Stimulated activated naive CD8-positive, alpha-beta T cell treated with anti-CD3 and anti-CD28 coated beads, Interleukin-15, amount 100 ng/mL, for 72 hours (primary cell): ENCODE measurements at places on chromosomes 12 and 14.

- no peak for DNase-seq
Measured at GRCh38 chr14:59595071-59595470, 18.5 kb upstream of the CCDC175 start.

GRCh38 chr14:92952481-92953298 is 29.7 kb downstream of the CHGA start:
- no peak for DNase-seq

- no peak for DNase-seq
Measured at GRCh38 chr12:57055824-57056223, 5.9 kb upstream of the MYO1A start.

- no peak for DNase-seq
Measured at GRCh38 chr14:99880651-99881420, 87.6 kb downstream of the EML1 start.

DNA sequence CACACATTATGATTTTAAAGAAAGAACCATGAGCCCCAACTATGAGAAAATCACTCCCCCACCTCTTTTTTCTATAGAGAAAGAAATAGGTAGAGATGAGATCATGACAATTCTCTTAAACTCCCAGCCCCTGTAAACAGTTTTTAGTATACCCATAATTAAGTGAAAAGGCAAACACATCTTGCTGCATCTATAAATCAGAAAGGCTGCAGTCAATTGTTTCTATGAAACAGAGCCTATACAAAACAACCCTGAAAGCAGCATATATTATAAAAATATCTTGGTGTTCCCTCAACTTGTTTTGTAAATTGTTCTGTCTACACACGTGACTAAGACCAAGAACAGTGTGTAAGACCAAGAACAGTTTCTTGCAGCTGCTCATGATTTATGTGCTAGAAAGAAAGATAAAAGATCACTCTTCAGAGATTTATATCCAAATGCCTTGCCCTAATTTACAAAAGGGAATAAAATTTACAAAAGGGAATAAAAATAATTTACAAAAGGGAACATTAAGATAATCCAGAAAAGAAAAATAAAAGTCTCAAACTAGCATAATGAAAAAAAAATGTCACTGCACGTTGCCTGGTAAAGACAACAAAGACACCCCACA is 4.8 kb downstream of the KITLG start:
- DNase-seq: no peak

DNA sequence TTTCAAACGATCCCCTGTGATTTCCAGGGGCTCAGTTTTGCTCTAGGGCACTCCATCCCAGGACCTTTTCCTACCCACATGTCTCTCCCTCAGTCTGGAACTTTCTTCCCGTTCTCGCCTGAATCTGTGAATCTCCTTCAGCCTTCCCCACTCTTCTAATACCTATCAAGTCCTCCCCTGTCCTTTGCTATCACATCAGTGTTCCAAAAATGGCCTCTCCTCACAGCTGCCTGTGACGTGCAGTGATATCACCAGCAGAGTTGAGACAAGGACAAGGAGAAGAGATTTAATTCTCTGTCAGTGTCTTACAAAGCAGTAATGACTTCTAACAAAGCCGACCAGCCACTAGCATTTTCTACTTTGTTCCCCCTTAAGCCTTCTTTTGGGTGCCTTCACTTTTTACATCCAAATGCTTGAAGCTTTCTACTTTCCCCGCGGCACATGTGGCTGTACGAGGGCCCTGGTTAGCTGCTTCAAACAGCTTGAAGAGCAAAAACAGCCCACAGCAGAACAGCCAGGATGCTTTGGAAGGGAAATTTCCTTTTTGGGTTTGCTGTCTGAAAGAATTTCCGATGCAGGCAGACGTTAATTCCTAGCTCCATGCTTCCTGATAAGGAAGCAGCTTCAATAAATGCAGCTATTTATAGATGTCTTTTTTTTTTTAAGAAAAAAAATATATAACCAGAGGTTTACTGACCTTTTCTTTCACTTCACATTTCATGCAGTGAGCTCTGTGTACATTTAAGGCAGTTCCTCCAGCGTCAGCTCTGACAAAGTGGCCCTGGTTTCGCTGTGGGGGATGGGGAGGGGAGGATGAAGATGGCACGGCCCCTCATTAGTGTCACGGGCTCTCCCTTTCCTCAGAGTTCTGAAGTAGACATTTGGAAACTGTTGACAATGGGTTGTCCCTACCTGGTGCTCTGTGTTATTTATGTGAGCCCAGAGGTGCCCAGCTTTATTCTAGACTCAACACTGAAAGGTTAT is 109.3 kb downstream of the ETV6 start:
- no peak for DNase-seq

- DNase-seq: no peak
Measured at GRCh38 chr14:69861025-69861569, 18.1 kb upstream of the SMOC1 start.

DNA sequence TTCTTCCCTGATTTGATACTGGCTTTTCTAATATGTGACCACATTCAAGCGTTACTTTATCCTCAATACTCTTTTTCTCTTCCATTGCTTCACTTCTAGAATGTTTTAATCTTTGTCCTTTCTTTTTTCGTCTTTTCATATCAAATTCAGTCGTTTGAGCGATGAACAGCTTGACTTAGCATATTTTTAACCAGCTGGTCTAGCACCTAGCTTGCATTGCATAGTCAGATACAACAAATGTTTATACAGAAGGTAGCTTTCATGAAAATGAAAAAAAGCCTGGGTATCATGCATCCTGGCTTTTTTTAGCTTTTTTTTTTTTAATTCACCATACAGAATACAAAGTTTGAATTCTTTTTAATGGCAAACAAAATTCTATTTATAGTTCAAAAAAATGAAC is 1.2 kb downstream of the SOX5 start:
- DNase-seq: no peak

GRCh38 chr12:47686645-47687240 is 19.1 kb downstream of the RPAP3 start:
- no peak for DNase-seq

DNA sequence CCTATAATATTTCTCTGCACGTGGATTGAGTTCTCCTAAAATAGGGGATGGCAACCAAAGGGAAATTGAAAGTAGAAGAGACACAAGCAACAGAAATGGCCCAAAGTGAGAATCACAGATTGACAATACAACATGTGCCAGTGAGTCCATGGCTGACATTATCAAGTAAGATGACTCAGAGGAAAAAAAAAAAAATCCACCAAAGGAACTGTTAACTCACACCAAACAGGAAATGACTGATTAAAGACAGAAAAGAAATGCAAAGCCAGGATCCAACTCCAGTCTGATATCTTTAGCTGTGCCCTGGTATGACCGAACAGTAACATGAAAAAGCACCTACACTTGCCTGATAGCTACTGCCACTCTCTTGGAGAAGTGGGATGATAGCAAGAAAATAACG is 485.0 kb downstream of the PRKD1 start:
- DNase-seq: no peak

DNA sequence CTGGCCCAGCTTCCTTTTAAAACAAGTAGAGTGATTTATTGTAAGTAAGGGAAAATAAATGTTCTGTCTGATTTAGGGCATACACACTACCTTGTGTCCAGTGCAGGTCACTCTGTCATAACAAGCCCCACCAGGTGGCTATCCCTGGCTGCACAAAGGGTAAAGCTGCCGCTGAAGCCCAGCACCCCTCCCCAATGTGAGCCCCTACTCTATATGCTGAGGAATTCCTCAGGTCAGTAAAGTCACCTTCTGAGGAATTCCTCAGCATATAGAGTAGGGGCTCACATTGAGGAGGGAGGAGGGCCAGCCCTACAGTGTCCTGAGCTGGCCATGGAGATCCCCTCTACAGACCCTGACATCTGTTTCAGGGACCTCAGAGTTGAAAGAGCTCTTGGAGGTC is 67.2 kb downstream of the TBC1D30 start:
- no peak for DNase-seq

- no peak for DNase-seq
Measured at GRCh38 chr12:13816394-13816793, 165.0 kb downstream of the GRIN2B start.
